ENCODE measurements at places on chromosomes 7 and 10.

DNA sequence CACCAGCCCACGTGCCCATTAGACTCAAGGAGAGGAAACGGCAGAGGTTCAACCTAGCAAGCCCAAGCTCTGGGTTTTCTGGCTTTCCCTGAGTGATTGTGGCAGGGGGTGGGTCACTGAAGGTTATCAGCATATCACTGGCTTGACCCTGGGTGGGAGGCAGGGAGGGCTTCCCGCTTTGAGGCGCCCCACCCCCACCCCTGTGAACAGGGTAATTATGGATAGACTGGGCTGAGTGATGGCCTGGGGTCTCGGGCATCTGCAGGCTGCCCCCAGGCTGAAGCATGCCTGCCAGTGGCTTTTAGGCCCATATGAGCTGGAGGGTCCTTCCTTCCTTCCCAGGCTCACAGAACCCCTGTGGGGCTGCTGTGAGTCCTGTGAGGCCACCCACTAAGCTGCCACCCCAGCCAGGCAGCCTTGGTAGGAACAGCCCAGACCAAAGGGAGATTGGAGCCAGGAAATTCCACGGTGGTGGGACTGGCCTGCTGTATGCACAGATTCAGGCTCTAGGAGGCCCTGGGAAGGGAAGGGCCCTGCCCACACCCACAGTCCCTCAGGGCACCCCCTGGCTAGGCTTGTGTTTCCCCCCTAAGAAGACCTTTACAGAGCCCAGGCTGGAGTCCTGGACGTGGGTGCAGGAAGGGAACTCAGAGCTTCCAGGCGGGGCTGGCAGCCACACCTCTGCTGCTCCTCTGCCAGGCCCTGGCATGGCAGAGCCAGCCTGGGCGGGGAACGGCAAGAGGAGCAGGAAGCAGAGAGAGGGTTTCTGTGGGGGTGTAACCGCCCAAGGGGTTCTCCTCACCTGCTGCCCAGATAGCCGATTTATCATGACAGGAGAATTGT is 33.1 kb downstream of the GPRIN2 start:
- DNase-seq = peak; percentile 76

GRCh38 chr7:106104721-106105260 is 7.3 kb downstream of the SYPL1 start:
- no peak for DNase-seq

- DNase-seq = peak; percentile 46
Observed at GRCh38 chr10:89175816-89176215, 31.3 kb downstream of the CH25H start.

DNA sequence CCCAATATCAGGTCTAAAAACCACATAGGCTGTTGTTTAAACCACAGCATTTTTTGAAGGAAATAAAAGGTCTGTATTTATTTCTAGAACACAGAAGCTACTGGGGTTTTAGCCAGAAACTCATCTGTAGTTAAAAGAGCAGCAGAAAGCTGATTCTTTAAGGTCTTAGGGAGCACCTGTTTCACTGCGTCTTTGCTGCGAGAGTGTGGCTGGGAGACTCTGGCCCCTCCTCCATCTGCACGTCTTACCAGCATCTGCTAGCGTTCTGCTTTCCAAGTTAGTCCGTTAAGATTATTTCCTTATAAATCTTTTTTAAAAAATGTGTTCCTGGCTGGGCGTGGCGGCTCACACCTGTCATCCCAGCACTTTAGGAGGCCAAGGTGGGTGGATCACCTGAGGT is 95.9 kb downstream of the ADARB2 start:
- no peak for DNase-seq

DNA sequence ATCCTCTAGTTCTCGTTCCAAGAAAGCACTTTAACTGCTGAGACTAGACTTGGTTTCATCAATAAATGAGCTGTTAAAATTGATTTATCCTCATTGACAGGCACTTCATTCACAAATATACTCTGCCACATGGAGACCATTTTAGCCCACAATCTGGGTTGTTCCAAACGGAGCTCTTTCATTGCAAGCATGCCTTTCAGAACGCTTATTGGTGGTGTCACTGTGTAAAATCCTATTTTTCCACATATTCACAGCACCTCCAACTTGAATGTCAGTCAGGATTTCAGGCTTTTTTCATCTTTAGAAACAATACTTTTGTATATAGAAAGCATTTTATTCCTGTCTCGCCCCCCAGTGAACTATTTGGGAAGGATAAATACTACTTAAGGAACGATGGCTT is 424.7 kb upstream of the NRP1 start:
- DNase-seq = no peak

- no peak for DNase-seq
Observed at GRCh38 chr7:112193915-112194502, 12.2 kb downstream of the DOCK4 start.

GRCh38 chr10:8588135-8588534 is 533.6 kb downstream of the GATA3 start:
- no peak for DNase-seq

- DNase-seq = no peak
Observed at GRCh38 chr10:31536302-31536701, 217.3 kb downstream of the ZEB1 start.

- DNase-seq = no peak
Observed at GRCh38 chr7:130446259-130446658, 5.4 kb upstream of the CEP41 start.

DNA sequence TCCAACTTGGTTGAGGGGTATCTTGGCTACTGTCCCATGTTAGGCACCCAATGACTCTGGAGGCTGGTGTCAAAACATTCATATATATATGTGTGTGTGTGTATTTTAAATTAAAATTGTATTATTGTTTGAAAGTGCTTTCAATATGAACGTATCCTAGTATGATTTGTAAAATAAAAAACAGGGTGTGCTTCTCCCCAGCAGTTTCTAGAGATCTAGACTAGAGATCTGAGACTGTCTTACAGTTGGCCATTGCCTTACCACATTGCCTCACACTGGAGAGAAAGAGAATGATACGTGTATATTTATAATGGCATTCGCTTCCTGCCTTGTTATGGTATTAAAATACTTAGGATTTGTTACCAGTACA is 1.2 kb downstream of the BAG3 start:
- peak; percentile 78 for DNase-seq
